ENCODE measurements at places on chromosomes 13 and 19. TPM values are rescaled to one million over a fixed set of nuclear protein-coding genes. Genes with fewer than 3 reads are reported as not detected.

Gene ZNF560
- not detected for polyA plus RNA-seq

Gene LIM2
- polyA plus RNA-seq, result 0.38 TPM

Gene ANKRD24
- polyA plus RNA-seq, result 0.48 TPM

Gene OR7A5
- not detected for polyA plus RNA-seq

Gene MCEMP1
- polyA plus RNA-seq, result not detected

Gene FOXA3
- polyA plus RNA-seq, result not detected

Gene OVOL3
- not detected for polyA plus RNA-seq

Gene SLC1A5
- polyA plus RNA-seq, result 19.1 TPM

Gene MBD3L3
- not detected for polyA plus RNA-seq

Gene KLK3
- not detected for polyA plus RNA-seq

Gene CCDC124
- 65.7 TPM for polyA plus RNA-seq

Gene CBARP
- polyA plus RNA-seq, result not detected

Gene MBD3L2B
- not detected for polyA plus RNA-seq

Gene SMIM24
- polyA plus RNA-seq, result 0.66 TPM

Gene LILRA2
- polyA plus RNA-seq, result not detected

Gene GRK1
- polyA plus RNA-seq, result not detected

Gene SNRPA
- 89.5 TPM for polyA plus RNA-seq

Gene ZNF613
- 3.5 TPM for polyA plus RNA-seq

Gene MATK
- 142 TPM for polyA plus RNA-seq

Gene CYP4F22
- 5.1 TPM for polyA plus RNA-seq

Gene JSRP1
- 0.91 TPM for polyA plus RNA-seq

Gene SOHLH2
- not detected for polyA plus RNA-seq

Gene CYP2A6
- not detected for polyA plus RNA-seq

Gene SMIM44
- polyA plus RNA-seq, result not detected

Gene ZNF582
- polyA plus RNA-seq, result 9.0 TPM

Gene TJP3
- 16.2 TPM for polyA plus RNA-seq

Gene CYP2A13
- polyA plus RNA-seq, result not detected

Gene CGB1
- polyA plus RNA-seq, result not detected

Gene GJA3
- 0.09 TPM for polyA plus RNA-seq

Gene CATSPERD
- not detected for polyA plus RNA-seq

Gene ZNF234
- polyA plus RNA-seq, result 5.2 TPM

Measured in CD8-positive, alpha-beta memory T cell (primary cell).